ENCODE measurements at places on chromosomes 2 and 18.

- no peak for DNase-seq
These were observed 133.0 kb downstream of the WDSUB1 start for GRCh38 chr2:159153463-159153862.

GRCh38 chr18:70311726-70312125, 22.9 kb downstream of the SOCS6 start:
- DNase-seq, result no peak

- DNase-seq, result no peak
These were observed 33.0 kb downstream of the COMMD1 start for GRCh38 chr2:61938511-61938910.

- no peak for DNase-seq
These were observed 157.8 kb upstream of the HDAC4 start for GRCh38 chr2:239558661-239559060.

DNA sequence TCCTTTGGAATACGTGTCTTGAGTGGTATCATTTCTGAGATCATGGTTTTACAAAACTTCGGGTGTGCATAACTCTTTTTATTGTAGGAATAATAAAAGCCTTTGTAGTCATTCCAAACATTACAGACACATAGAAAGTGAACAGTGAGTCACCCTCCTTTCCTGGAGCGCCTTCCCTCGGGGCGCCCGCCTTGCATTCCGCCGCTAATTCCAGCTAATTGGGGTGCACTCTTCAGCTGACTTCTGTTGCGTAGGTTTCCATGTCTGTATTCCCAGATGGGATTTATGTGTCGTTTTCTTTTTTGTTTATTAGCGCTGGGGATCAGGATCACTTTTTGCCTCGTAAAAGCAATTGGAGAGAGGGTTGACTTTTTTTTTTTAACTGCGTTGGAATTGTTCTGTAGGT, 18.7 kb downstream of the SH3BP4 start:
- no peak for DNase-seq

DNA sequence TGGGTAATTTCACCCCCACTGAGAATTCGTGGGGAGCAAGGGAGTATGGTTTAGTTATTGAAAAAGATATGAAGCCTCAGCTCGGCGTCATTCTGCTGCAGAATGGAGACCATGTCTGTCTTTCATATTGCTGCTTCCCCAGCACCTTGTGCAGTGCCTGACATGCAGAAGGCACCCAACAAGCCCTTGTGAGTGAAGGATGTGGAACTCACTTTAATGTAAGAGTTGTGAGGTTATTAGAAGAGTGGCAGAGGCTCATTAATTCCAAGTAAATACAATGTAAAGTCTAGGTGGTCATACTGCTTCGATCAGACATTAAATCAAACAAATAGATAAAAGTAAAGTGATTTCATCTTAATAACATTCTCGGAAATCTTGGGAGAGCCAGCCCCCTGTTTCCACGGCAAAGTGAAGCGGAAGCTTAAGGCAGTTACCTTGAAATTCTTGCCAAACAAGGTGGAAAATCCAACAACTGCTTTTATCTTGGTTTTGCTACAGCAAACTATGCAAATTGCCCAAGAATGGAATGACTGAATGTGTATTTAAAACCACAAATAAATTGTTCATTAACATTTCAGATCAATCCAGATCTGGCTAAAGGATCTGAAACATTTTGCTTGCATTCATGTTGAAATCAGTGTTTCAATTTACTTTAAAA, 9.6 kb downstream of the CFAP221 start:
- no peak for DNase-seq

DNA sequence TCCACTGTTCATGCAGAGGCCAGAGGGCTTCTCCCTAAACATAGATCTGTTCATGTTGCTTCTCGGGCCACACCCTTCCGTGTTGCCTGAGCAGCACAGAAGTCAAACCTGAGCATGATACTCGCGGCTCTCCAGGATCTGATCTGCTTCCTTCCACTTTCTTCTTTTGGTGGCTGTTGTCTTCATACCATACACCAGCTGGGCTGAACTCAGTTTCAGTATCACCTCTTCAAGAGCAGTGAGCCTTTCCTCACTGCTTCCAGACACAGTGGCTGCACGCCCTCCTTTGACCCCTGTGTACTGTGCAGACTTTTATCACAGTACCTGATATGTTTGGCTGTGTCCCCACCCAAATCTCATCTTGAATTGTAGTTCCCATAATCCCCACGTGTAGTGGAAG, 348.9 kb downstream of the NBAS start:
- DNase-seq, result no peak

- no peak for DNase-seq
These were observed 214.8 kb upstream of the RAB6C start for GRCh38 chr2:129764376-129765325.

GRCh38 chr2:43062058-43062457, 164.3 kb downstream of the ZFP36L2 start:
- no peak for DNase-seq

- DNase-seq, result no peak
These were observed 158.3 kb downstream of the RTP5 start for GRCh38 chr2:242027676-242028450.

- no peak for DNase-seq
These were observed 16.5 kb upstream of the EVA1A start for GRCh38 chr2:75577280-75577679.

- DNase-seq, result no peak
These were observed 1272.5 kb upstream of the CDH2 start for GRCh38 chr18:29449424-29449823.

GRCh38 chr18:48952287-48953103, 1.7 kb upstream of the SMAD7 start:
- DNase-seq, result no peak

DNA sequence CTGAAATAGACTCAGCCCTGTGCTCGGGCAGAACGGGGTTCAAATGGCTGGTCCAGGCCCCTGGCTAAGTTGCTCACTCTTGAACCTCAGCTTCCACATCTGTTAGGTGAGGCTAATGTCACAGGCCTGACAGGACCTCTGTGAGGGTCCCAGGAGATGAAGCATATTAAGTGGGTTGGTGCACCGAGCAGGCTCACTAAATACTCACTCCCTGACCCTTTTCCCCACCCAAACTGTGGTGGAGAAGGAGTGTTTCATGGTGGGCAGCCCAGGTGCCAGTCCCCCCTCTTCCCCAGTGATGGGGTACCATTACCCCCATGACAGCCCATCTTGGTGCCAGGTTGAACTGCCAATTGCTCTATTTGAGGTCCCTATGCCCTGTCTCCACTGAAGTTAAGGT, 286.0 kb downstream of the MYCN start:
- no peak for DNase-seq

DNA sequence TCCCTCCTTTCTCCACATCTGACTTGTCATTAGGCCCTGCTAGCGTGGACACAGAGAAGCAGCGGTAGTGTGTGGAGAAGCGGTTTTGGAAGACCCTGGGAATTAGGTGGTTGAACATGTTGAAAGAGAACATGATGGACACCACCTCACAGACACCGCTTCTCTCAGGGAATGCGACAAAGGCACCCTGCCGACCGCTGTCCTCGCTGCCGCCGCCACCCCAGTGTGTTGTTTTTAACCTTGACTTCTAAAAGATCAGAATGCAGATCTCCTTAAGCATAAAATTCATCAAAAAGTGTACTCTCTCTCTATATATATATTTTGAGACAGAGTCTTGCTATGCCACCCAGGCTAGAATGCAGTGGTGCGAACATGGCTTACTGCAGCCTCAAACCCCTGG, 33.2 kb downstream of the AQP4 start:
- no peak for DNase-seq

GRCh38 chr2:111238296-111238695, 117.6 kb downstream of the BCL2L11 start:
- no peak for DNase-seq

- no peak for DNase-seq
These were observed 465.5 kb upstream of the ID2 start for GRCh38 chr2:8216397-8216796.

- DNase-seq, result no peak
These were observed 14.8 kb upstream of the ZAP70 start for GRCh38 chr2:97698530-97698929.

GRCh38 chr2:200077210-200077650, 121.8 kb downstream of the MAIP1 start:
- no peak for DNase-seq

DNA sequence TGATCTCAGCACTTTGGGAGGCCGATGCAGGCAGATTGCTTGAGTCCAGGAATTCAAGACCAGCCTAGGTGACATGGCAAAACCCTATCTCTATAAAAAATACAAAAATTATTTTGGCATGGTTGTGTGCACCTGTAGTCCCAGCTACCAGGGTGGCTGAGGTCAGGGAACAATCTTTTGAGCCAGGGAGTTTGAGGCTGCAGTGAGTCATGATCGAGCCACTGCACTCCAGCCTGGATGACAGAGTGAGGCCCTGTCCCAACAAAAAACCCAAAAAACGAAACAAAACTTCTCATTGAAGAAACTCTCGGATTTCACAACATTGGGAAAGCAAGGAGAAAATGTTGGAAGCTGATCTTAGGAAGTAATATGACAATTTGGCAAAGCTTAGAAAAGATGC, 317.3 kb upstream of the MGAT5 start:
- DNase-seq, result no peak

GRCh38 chr2:70716131-70716743, 51.8 kb downstream of the ADD2 start:
- DNase-seq, result no peak

- DNase-seq, result no peak
These were observed 303.1 kb downstream of the SS18 start for GRCh38 chr18:25787276-25787675.

DNA sequence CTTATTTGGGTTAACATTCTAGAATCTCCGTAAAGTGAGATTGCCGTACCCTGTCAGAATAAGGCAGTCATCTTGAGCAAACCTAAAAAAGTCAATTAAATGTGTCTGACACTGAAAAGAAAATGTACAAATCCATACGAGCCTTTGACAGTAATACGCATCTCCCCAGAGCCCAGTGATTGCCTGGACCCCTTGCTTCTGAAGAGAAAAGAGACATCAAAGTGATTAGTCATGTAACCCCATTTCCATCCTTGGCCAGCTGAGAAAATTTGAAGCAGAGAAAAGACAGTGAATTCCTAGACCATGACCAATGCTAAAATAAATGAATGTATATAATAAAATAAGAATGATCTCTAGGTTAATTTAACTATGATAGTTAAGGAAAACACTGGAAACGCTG, 1499.4 kb downstream of the SUCLG1 start:
- no peak for DNase-seq

- no peak for DNase-seq
These were observed 657 bp downstream of the ARL6IP6 start for GRCh38 chr2:152718909-152719645.

DNA sequence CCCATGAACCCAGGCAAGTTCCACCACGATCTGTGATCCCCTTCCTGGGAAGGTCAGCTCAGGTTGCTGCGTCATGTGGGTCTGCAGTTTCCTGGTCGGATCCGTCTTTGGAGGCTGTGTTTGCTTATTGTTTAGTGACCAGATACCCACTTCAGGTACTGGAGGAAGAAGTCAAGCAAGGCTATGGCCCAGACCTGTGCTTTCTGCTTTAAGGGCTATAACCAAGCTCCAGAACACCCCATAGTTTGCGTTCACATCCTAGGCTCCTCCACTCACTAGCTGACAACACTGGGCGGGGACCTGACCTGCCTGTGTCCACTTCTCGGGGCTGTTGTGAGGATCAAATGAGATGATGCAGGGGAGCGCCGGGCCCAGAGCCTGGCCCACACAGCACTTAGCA, 44.0 kb downstream of the MAL start:
- no peak for DNase-seq

- DNase-seq, result no peak
These were observed 15.2 kb downstream of the FBXO41 start for GRCh38 chr2:73268830-73269685.

DNA sequence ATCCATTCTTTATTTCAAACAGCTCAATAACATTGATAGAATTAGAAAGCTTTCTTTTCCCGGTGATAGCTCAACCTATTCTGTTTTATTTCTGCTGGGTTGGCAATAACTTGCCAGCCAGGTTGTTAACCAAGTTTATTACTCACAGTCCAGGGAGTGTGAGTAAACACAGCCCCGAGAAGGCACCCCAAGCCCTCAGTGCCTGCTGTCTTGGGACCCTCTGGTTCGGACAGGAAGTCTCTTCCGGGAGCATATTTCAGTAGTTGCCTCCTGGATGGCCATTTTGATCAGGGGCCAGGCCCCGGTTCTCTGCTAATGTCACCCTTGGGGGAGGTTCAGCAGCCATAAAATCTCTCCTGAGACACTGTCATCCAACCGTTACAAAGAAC, 176.8 kb downstream of the INO80D start:
- no peak for DNase-seq

DNA sequence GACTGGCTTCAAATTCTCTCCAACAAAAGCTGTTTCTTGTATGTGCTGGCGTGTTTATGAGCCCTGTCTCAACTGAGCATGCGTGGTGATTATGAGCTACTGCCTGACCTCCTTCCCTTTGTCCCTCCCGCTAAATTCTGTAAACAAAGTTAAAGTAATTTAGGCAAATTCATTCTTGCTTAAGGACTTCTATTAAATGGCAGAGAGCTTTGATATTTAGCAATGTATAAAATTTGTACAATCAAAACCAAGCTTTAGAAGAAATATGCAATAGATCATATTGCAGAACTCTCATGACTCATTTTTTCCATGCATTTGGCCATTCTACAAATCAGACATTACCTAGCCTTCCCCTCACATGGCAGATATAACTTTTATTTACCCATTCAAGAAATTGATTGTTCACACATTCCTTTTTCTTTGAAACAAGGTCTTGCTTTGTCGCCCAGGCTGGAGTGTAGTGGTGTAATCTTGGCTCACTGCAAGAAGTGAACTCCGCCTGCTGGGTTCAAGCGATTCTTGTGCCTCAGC, 18.2 kb downstream of the IGFBP2 start:
- no peak for DNase-seq
